ENCODE measurements at places on chromosomes 4 and X.

DNA sequence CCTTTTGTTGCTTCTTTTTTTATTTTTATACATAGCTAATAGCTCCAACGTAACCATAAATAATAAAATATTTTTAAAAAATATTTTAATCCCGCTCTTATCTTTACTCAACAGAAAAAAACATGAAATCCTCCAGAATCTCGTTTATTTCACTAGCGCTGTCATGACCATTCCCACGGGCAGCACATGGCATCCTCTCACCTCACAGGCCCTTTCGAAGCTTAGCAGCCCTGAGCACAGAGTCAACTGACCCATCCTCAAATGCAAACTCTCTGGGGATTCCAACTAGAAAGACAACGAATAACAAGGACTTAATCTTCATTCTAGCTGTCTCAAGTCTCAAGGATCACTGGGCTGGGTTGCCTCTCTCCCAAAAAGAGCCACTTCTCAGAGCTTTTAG is 285.9 kb upstream of the PPARGC1A start:
- no peak for DNase-seq

DNA sequence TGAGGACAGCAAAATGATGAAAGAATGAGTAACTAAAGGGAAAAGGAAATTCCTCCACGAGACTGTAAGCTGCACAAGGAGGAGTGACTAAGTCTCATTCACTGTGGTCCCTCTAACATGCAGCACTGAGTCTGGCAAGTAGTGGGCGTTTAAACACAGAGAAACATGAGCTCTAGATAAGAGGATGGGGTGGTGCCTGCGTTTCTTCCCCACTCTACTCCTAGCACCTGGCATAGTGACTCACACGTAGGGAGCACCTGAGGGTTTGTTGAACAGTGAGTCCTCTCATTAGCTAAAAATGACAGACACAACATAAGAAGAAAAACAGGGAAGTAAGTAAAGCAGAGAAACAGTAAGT is 105.8 kb upstream of the CBR4 start:
- DNase-seq, result no peak

DNA sequence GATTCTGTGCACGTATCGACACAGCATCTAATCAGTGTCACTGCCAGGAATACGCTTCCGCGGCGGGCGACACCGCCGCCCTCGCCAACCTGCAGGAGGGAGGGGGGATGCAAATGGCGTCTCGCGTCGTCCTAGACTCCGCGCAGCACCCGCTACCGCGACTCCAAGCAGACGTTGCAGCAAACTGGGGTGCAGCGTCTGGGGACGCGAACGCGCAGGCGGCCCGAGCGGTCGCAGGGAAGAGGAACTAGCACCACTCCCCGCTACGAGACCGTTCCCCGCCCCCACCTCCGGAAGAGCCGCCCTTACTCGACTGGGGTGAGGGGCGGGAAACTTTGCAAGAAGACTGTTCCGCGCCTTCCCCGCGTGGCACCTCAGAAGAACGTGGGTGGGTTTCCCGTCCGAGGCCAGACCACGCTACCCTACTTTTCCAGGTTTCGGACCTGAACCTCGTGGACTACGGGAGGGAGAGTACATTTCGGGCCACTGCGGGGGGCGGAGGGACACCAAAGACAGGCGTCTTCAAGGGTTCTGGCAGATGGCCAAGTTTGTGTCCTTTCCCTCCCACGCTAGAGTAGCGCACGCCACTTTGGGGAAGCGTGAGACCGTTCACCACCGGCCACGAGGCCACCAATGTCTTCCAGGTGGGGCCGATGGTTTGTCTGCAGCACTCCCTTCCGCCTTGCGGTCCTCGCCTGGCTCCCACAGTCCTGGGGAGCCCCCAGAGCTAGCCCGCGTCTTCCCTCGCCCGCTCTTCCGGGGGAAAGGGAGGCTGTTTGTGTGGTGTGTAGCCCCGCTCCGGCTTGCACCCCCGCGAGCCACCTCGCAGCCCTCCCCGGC is 78.0 kb upstream of the BCOR start:
- peak; percentile 64 for DNase-seq

DNA sequence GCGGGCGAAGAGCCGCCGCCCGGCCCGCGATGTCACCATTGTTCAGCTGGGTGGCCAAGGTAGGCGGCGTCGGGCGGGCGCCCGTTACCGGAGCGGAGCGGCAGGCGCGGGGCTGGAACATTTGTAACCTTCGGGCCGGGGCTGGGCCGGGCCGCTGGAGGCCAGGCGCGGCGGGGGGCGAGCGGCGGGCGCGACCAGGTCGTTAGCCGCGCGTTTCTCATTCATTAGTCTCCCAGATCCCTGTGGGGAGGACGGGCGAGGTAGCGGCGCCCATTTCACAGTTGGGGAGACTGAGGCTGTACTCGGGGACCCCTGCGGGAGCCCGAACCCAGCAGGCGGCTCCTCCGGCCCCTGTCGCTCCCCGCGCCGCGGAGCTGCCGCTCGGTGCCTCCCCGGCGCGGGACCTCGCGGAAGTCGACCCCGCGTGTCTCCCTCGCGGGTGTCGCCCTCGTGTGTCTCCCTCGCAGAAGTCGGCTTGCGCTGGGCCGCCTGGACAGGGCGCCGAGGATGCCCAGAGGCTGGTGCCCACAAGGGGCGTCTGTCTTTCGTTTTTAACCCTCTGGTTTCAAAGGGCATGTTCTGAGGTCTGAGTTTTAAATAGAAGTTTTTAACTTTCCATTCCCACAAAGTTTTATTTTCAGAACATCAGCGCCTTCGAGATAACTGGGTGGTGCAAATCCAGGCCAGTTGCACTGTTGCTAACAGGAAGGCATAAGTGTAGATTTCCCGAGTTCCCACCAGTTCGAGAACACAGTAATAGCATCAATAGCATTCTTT is 17.5 kb downstream of the PTTG2 start:
- DNase-seq, result peak; percentile 53

DNA sequence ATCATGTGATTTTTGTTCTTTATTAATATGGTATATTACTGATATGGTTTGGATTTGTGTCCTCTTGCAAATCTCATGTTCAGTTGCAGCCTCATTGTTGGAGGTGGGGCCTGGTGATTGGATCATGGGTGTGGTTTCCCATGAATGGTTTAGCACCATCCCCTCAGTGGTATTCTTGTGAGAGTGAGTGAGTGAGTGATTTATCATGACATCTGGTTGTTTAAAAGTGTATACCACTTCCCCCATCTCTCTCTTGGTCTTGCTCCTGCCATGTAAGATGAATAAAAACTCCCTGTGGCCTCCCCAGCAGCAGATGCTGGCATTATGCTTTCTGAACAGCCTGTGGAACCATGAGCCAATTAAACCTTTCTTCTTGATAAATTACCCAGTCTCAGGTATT is 111.5 kb downstream of the TAB3 start:
- no peak for DNase-seq

DNA sequence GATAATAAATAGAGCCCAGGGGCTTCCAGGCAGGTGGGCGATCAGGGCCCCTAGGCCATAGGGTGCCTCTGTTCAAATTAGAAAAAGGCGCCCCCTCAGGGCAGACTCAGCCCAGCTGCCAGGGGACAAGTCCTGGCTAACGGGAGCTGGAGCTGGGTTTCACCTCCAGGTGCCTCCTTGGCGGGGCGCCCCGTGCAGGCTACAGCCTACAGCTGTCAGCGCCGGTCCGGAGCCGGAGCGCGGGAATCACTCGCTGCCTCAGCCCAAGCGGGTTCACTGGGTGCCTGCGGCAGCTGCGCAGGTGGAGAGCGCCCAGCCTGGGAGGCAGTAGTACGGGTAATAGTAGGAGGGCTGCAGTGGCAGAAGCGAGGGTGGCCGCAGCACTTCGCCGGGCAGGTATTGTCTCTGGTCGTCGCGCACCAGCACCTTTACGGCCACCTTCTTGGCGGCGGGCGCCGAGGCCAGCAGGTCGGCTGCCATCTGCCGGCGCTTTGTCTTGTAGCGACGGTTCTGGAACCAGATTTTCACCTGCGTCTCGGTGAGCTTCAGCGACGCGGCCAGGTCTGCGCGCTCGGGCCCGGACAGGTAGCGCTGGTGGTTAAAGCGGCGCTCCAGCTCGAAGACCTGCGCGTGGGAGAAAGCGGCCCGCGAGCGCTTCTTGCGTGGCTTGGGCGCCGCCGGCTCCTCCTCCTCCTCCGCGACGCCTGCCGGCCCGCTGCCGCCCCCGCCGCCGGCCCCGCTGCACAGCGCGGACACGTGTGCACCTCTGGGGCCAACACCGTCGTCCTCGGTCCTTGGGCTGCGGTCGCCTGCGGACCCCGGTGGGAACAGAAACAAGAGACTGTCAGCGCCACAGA is 2.4 kb downstream of the NKX3-2 start:
- no peak for DNase-seq

DNA sequence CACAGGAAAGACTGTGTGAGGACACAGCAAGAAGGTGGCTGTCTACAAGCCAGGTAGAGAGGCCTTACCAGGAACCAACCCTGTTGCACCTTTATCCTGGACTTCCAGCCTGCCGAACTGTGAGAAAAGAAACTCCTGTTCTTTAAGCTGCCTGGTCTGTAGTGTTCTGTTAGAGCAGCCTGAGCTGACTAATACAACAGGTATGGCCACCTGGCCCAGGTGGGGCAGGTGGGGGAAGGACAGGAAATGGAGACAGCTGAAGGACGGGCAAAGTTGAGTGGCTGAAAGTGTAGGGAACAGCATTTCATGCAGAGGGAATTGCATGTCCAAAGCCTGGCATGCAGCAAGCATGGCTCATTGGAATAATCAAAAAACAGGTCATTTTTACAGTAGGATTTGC is 35.1 kb downstream of the CYTL1 start:
- no peak for DNase-seq

GRCh38 chr4:173057442-173057841 is 111.2 kb upstream of the GALNT7 start:
- no peak for DNase-seq

GRCh38 chrX:47831788-47832187 is 4.9 kb upstream of the ZNF81 start:
- peak; percentile 38 for DNase-seq

- no peak for DNase-seq
Observed at GRCh38 chr4:20288047-20288650, 36.4 kb downstream of the SLIT2 start.

- no peak for DNase-seq
Observed at GRCh38 chr4:120508036-120508435, 414.5 kb downstream of the PRDM5 start.

- no peak for DNase-seq
Observed at GRCh38 chr4:172356016-172356415, 542.8 kb downstream of the GALNTL6 start.

DNA sequence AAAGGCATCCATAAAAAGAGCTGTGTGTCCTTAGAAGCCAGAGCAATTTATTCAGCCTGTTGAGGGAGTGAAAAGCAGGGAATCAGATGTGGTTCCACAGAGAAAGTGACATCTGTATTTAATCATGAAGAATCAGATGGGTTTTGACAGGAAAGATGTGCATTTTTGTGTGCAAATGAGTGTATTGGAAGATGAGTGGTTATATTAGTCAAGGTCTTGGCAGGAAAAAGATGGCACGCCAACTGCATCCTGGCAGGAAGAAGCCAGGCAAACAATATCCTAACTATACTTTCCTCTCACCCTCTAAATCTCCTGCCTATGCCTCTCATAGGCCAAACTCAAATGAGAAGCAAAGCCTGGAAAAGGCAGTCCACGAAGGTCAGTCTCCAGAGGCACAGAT is 59.1 kb downstream of the SCFD2 start:
- DNase-seq, result no peak

DNA sequence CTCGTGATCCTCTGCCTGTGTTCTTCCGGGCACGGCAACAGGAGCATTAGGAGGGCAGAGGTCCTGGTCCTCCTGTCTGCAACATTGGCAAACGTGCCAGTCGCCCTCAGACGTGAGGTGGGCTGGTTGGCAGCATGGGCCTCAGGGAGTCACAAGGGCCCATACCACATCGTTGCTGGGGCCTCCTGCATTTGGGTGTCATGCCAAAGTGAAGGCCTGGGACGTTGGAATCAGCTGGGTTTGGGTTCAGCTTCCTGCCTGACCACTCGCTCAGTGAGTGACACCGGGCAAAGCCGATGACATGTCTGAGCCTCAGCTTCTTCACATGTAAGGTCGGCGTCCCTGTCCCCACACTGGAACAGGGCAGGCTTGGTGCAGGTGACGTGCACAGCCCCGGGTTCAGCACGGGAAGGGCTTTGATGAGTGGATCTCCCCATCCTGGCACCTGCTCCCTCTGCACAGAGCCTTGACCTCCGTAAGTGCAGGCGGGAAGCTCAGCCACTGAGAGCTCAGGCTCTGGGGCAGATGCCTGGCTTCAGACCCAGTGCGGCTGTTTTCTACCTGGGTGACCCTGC is 91.6 kb downstream of the PSAPL1 start:
- no peak for DNase-seq

- no peak for DNase-seq
Observed at GRCh38 chr4:125319311-125319710, 4.6 kb downstream of the FAT4 start.

- no peak for DNase-seq
Observed at GRCh38 chr4:39044956-39045826, 13.0 kb upstream of the TMEM156 start.

Data from stimulated activated CD4-positive, alpha-beta T cell treated with anti-CD3 and anti-CD28 coated beads, Interleukin-15, amount 100 ng/mL, for 48 hours (primary cell).